Activated CD4-positive, alpha-beta T cell treated with anti-CD3 and anti-CD28 coated beads, Interleukin-2, amount 50 U/mL, for 24 hours (primary cell): ENCODE measurements at places on chromosomes 12 and 14.

DNA sequence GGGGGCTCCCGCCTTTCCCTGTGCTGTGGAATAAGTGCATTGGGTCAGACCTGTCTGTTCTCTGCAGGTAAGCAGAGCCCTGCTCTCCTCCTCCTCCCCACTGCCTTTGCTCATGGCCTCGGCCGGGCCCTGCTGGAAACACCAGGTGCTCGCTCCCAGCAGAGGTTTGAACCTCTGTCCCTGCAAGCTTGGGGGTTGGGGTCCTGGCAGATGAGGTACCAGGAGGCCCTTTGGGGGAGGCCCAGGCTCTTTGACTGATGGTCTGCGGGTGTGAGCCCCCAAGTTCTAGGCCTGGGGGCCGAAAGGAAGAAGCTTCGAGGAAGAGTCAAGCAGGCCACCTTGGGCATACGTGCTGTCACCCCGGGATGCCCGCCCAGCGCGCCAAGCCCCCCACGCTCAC lies 22.1 kb upstream of the CEP170B start:
- DNase-seq, result no peak

DNA sequence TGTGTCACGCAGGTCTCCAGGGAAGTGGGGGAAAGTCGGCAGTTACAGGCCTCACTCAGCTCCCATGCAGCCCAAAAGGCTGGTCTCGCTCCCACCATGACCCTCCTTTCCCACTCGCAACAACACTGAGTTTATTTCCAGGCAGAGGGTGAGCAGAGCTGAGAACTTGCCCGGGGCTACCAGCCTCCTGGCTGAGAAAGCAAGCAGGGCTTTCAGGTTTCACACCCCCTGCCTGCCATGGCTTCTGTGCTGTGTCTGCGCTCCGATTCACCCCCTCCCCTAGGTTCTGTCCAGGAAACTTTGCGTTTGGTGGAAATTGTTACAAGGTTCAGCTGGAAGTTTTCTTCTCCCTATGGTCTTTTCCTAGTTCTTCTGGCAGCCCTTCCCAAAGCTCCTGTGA lies 17.1 kb downstream of the OR10G2 start:
- no peak for DNase-seq

- DNase-seq, result no peak
These were observed 23.6 kb upstream of the MLXIP start for GRCh38 chr12:122054842-122055520.

- DNase-seq, result no peak
These were observed 18.7 kb downstream of the IQSEC3 start for GRCh38 chr12:85191-85666.

DNA sequence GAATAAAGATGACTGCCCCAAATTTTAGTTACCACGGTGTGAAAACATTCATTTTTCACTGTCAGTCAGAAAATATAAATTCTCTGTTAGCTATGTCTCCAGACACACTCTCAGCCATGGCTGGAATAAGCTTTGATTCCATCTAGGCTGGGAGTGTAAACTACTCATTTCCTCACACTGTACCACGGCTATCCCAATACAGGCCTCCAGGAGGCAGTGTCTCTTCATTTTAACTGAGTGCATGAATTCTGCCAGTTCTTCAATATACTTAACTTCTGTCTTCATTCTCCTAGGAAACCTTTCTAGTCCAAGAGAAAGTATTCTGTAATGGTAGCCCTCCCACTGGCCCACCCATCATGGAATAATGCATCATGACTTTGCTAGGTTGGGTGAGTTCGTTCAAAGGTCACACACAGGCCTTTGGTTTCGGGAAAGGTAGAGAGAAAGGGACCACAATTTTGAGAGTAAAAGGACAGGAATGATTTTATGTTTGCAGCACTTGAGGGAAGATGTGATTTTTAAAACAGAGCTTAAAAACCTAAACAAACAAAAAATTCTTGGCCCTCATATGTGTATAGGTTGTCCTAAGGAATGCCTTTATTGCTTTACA lies 381.1 kb downstream of the SEC23A start:
- no peak for DNase-seq

DNA sequence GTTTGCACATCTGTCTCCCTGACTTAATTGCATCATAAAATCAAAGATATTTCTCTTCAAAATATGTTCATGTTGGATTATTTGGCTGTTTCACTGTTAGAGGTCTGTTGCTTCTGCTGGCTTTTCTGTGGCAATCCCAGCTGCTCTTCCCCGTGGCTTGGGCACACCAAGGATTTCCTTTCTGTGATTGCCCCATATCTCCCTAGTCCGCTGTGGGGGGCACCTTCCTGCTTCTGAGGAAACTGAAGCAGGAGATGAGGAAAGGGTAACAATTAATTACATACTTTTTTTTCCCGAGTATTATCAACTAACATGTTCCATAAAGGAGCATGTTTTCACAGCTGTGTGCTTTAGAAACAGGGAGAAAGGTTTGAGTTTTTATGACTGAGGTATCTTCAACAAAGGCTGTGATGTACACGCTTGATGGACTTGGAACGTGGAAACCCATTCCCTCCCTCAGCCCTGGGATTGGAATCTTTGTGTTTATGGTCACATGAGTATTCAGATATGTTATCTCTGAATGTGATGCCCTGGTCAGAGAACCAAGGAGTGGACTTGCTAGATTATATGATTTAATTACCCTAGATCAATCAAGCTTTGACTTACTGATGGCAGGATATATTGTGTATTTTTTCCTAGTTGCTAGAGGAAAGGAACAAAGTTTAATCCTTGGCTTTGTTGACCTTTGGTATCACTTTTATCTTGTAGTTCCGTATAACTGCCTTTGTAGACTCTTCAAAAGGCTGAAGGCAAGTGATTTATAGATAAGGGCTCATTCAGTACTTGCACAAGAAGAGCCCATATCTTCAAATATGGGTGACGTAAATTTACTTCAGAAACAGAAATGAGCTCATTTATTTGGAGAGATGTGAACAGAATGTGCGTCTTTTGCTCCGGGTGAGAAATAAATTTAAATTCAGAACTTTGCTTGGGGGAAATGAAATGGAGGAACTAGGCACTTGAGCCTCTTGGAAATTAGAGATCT lies 46.7 kb downstream of the BORCS5 start:
- no peak for DNase-seq

GRCh38 chr14:56274556-56274955 lies 156.3 kb downstream of the PELI2 start:
- DNase-seq, result no peak

GRCh38 chr14:23694085-23694948 lies 58.2 kb downstream of the DHRS2 start:
- no peak for DNase-seq

DNA sequence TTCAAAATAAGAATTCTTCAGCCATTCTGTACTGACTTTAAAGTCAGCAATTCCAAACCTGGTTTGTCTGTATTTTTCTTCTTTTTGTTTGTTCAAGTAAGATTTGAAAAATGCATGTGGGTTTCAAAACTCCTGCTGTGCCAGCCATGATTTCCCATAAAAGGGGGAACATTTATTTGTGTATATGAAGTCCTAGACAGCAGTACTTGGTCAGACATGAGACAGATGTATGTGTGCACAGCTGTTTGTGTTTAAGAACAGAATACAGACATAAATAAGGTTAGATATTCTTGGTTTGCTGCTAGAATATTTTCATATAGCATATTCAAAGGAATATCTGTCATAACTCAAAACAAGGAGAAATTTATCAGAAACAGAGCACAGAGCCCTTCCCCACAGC lies 236.0 kb downstream of the ADAMTS20 start:
- DNase-seq, result no peak

GRCh38 chr12:52559979-52560378 lies 7.0 kb upstream of the KRT71 start:
- DNase-seq, result no peak

DNA sequence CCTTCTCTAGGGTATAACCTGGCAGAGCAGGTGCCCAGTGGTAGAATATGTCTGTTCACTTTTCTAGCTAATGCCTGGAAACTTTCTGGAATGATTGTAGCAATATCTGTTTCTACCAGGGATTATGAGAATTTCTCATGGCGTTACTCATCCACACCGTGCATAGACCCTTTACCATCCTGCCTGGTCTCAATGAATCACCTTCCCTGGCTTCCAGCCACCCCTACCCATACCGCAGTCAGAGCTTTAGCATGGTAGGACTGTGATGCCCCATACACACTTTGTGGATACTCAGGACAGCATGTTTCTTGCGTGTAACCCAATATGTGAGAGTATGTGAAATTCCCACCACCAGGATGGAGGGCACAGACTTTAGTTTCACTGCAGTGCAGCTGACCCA lies 45.4 kb downstream of the TUNAR start:
- DNase-seq, result no peak

- DNase-seq, result no peak
These were observed 536.8 kb upstream of the ATP2B1 start for GRCh38 chr12:90245391-90245790.

DNA sequence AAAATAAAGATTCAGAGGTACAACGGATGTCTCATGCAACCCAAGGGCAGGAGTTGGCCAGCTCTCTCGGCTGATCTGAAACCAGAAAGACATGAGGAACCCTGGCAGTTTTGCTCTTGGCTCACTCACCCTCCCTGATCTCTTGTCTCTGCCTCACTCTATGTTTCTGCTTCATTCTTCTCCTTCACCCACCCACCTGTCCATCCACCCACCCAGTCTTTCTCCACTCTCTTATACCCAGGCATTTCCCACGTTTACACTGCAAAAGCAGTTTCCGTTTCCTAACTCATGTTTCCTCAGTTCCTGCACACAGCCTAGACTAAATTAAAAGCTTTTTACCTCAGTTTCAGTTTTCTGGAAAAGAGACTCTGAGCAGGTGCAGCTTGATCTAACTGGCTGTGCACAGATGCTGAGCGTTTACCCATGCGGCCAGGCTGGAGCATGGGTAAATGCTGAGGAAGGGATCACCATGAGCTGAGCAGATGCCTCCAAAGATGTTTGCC lies 157.6 kb downstream of the PRKCH start:
- no peak for DNase-seq

DNA sequence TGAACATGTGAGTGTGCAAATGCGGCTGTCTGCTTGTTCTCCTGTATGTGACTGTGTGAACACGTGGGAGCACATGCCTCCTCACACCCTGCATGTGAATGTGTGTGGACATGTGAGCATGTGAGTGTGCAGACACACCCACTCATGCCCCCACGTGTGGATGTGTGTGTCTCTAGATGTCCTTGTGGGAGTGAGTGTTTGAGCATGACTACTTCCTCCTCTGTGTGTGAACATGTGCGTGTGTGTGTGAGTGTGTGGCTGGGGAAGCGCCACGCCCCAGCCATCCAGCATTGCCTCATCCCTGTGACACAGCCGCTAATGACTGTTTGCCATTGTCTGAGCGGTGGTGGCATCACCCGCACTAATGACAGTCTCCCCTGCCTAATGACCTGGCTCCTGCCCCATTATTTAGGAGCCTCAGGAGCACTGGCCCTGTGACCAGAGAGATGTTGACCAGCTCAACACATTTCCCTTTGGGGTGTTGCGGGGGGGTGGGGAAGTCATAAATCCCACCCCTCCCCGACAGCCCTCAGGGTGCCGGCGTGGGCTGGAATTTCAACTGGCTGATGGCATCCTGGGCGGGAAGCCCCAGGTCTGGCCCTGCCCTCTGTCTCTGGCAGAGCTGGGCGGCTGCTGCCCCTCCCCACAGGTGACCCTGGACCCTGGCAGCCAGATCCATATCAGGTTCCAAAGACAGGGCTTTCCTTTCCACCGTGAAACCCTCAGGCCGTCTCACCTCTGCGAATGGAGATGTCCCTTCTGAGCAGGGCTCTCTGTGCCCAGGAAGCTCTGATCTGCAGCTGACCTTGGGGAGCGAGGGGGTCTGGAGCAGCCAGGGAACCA lies 11.5 kb upstream of the KRT80 start:
- no peak for DNase-seq

DNA sequence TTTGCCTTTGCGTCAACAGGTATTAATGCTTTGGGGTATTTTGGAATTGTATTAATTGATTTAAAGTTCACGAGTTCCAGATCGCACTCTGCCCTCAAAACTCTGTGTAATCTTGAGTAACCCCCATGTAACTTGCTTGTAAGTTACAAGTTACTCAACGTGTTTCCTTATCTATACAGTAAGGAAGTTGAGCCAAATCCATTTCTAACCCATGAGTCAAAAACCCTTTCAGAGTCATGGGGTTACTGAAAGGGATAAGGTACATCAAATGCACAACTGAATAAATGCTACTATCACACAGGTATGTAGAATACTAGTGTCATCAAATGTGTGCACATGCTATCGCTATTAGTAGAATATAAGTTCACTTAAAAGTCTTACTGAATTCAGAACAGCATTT lies 28.6 kb upstream of the ADAMTS20 start:
- DNase-seq, result no peak

DNA sequence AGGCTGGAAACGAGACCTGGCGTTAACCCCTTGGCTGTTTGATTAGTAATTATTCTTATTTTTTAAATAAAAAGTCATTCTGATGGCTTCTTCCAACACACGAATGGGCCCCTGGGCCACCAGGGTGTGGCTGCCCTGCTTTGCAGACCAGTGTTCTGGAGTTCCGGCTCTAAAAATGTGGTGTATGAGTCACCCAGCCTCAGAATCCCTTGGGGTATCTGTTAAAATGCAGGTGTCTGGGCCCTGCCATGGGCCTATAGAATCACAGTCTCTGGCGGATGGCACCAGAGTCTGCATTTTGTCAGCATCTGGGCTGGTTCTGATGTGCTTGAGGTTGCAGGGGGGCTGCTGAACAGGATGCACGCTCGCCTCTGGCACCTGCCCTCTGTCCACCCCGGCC lies 2.5 kb upstream of the PSMC1 start:
- DNase-seq, result no peak

DNA sequence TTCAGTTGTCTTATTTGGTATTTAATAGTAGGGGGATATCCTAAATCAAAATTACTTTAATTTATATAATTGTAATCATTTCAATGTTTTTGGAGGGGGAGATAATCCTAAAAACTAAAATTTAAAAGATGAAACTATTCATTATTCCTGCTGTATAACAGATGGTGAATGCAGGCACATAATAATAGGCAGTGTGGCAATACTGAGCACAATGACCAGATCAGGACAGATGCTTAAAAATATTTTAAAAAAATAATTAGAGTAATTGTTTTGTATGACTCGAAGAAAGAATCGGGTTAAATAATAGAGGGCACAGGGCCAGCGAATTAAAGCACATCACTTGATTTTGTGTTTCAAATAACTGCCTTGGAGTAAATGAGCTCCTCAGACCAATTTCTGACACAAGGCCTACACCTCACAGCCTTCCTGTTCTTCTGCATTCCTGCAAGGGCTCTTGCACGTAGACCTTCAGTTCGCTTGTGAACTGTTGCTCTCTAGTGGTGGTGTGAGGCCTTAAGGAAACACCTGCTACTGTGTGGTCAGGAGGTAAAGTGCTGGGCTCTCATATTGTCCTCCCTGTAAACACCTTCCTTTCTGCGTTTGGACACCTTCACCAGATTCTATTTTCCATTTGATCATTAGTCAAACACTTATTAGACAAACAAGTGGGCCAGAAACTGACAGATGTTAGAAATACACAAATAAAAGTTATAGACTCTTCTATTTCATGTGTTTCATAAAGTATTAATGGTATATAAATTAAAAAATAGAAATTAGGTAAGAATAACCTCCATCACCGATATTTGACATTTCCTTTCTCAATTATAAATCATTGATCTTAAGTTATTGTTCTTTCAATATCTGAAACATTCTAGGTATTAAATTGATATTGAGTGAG lies 29.3 kb upstream of the KLRF1 start:
- no peak for DNase-seq

GRCh38 chr14:86766469-86766868 lies 1226.5 kb downstream of the GALC start:
- DNase-seq, result no peak
